ENCODE measurements at places on chromosomes 4 and X.

DNA sequence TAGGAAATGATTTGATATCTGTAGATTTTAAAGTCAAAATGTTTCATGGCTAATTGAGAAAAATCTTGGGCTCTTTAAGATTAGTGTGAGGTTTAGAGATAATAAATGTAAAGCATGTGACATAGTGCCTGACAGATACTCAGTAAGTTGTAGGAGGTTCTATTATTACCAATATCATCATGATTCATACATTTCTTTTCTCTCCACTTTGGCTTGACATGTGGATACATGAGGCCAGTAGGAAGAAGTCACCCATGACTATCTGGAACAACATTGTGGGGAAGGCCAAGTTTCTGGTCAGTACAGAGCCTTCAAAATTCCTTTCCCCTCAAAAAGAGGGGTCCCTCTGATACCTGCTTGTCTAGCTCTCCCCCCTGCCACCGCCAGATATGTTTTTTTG, 91.2 kb upstream of the SORBS2 start:
- DNase-seq: no peak

DNA sequence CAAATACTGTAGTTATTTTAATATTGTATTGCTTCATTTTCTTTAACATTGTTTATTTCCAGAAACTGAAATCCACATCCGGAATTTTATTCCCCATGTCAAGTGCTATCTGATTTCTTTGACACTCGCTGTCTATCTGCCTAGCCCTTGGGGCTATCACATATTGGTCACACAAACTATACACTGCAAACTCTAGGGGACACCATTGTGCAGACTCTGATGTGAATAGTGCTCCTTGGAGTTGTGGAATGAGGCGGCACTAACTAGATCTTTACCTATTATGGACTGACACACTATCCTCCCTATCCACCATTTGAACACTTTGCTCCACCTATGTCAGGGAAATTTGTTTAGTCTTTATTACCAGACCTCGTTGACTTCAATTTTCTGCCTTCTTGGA, 534.5 kb downstream of the GLUD2 start:
- DNase-seq: no peak

- no peak for DNase-seq
Observed at GRCh38 chr4:177271091-177271490, 38.6 kb upstream of the NEIL3 start.

DNA sequence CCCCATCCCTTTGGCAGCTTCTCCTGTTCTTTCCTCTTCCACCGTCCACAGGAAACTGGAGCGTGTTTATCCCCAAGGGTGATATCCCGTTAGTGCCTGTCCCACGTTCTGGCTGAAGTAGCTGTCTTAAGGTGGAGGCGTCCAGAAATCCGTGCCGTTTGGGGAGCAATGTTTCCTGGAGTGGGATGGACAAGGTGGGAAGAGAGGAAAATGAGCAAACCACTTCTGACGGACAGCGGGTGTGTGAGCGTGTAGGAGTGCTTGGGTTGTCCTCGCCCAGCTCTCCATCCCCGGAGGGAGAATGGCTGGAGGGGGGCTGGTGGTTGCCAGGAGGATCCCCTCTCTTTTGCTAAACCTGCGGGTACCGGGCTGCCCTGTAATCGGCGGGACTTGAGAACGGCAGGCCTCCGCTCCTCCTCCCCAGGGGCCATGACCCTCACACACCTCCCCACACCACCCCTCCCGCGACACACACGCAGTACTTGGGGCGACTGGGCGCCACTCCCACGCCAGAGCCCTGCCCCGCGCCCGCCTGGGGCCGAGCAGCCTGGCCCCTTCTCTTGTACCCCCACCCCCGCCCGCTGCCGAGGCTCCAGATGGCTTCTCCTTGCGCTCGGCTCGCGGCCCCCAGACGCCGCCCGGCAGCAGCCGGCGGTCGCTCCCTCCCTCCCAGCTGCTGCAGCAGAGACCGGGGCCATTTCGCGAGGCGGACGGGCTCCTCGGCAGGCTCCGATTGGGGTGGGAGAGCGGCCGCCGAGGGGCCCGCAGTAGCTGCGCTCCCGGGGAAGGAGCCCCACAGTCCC, 13.9 kb upstream of the PRDM8 start:
- DNase-seq: peak; percentile 42

DNA sequence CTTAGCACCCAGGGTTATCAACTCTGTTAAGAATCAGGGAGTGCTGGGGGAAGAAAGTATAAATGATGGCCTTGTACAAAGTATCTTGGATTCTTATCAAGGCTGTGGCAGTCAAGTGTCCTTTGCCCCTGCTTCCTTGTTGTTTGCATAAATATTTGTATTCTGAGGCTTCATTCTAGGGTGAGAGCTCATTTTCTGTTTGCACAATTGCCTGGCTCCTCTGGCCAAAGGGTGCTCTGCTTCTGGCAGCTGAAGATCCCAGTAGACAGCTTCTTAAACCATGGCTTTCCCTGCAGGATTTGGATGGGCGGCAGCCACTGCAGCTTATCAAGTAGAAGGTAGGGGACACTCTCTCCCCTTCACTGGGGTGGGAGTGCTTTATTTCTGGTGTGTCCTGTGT, at the start of gene GBA3:
Gene GBA3, plus strand, starts transcription at position 202 of the 400 bp plus-strand sequence.
- DNase-seq: no peak

- DNase-seq: no peak
Observed at GRCh38 chr4:78370631-78371372, 180.8 kb upstream of the ANXA3 start.

GRCh38 chrX:143934542-143934941, 50.7 kb downstream of the UBE2NL start:
- DNase-seq: no peak

GRCh38 chrX:141176586-141177451, at the start of gene LDOC1:
Gene LDOC1 (minus strand): TSS chrX:141177129. CDS start chrX:141177021, 108 bp downstream.
- peak; percentile 23 for DNase-seq

GRCh38 chr4:156956826-156957368, 14.7 kb downstream of the PDGFC start:
- no peak for DNase-seq

GRCh38 chrX:140799216-140799615, 89.7 kb downstream of the LINC00632 start:
- DNase-seq: no peak

Data from activated CD4-positive, CD25-positive, alpha-beta regulatory T cell (primary cell).